Sigmoid colon (tissue), 7 donors: ENCODE measurements at places on chromosomes 13 and 19. TPM values are rescaled to one million over a fixed set of nuclear protein-coding genes. Genes with fewer than 3 reads are reported as not detected.

GPR12 gene
- 0.16 TPM for total RNA-seq

- DNase-seq: peak; percentile 51
These were observed 18.7 kb downstream of the STK24 start for GRCh38 chr13:98557937-98558792.

DNA sequence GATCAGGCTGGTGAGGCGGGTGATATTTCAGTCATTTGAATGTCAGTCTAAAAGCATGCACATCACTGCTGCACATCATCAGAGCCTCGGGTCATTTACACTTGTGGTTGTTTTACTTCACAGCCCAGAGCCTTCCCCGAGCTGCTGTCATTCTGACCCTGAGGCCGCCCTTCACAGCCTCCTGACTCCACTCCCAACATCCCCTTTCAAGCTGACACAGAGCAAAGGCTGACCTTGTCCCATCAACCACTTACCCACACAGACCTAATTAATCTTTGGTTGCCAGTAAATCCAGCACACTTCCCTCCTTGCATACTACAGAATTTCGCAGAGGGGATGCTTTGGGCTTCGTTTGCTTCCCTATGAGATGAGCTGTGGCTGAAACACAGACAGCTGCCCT is 528.1 kb downstream of the DIAPH3 start:
- no peak for DNase-seq

- no peak for DNase-seq
These were observed 576.8 kb downstream of the UQCRFS1 start for GRCh38 chr19:28636016-28636629.

DNA sequence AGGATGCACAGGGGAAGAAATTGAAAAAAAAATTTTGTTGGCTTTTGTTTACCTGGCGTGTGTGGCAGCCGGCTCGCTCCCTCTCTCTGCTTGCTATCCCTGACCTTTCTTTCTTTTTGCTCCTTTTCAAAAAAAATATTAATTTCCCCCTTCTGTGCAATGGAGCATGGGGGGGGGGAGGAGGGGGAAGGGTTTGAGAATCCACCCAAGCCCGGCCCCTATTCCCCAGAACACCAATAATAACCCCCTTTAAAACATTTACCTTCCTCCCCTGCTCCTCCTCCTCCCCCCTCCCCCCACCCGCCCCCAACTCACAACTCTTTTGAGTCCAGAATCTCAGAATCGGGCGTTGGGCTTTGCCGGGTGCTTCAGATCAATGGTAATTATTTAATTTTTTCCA is 28.4 kb downstream of the NFIX start:
- DNase-seq: no peak

- DNase-seq: no peak
These were observed 13.2 kb upstream of the ZNF724 start for GRCh38 chr19:23263396-23263795.

DNA sequence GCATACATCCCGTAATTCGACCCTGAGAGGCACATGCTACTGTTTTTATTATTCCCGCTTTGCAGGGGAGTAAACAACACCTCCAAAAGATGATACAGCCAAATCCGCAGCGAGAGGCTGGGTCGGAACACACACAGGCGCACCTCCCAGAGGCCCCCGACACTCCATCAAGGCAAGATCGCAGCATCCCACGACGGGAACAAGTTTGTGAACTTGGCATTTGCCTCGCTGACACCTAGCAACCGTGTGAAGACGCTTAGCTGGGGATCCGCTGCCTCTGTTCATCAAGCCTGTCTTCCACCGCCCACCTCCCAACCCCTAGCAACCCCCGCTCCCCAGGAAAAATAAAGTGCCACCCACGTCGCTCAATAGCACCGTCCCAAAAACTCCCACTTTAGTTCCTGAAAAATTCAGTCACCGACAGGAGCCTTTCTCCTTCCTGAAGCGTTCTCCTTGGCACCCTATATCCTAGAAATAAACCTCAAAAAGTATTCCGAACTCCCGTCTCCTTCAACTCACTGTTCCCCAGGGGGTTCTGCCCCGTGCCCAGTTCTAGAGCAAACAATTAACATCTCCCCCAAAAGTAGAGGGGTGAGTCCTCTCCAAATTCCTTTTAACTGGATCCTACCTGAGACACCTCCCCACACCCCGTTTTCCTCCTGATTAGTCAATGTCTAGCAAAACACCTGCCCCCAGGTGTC is 1.7 kb downstream of the GNG7 start:
- no peak for DNase-seq

DNA sequence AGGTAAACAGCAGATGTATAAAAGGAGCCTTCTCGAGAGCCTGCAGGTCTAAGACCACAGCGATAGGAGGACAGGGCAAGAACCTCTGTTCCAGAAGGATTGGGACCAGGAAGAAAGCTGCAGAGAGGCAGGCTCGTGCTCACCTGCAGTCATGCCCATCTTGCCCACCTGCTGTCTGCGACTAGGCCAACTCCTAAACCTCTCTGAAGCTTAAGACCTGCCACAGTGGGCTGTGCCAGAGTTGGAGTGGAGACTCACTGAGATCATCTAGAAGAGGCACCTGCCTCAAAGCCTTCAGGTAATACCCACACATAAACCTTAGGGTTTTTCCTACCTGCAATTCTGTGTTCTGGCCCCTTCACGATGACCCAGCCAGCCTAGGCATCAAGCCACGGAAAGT is 68.7 kb downstream of the IRS2 start:
- DNase-seq: no peak

- DNase-seq: no peak
These were observed 14.9 kb downstream of the MAP2K2 start for GRCh38 chr19:4108767-4109625.

- DNase-seq: no peak
These were observed 8.5 kb upstream of the TPT1 start for GRCh38 chr13:45349438-45349837.

- DNase-seq: no peak
These were observed 19.9 kb upstream of the ZNF561 start for GRCh38 chr19:9640956-9641355.

- no peak for DNase-seq
These were observed 44.4 kb downstream of the C1QTNF9 start for GRCh38 chr13:24353736-24354135.

GRCh38 chr19:46704379-46705076 is 12.4 kb downstream of the PRKD2 start:
- peak; percentile 85 for DNase-seq

DNA sequence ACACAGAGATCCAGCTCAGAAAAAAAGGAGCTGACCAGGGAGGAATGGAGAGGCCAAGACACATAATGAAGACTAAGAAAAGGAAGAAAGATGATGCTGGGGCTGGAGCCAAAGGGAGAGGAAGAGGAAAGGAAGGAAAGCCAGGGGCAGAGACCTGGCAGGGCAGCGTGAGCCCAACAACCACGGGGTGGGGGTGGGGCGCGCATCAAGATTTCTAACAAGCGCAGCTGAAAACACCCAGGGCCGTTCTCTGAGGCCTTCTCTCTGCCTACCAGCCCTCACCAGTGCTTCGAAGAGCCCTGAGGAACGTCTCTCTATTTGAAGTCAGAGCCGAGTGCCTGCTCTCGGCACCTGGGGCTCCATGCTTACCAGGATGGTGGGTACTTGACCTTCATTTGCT is 23.6 kb upstream of the POU2F2 start:
- DNase-seq: no peak

GRCh38 chr13:51246025-51246417 is 23.8 kb downstream of the FAM124A start:
- no peak for DNase-seq

- no peak for DNase-seq
These were observed 1674.5 kb upstream of the SLC10A2 start for GRCh38 chr13:104740641-104741222.

DNA sequence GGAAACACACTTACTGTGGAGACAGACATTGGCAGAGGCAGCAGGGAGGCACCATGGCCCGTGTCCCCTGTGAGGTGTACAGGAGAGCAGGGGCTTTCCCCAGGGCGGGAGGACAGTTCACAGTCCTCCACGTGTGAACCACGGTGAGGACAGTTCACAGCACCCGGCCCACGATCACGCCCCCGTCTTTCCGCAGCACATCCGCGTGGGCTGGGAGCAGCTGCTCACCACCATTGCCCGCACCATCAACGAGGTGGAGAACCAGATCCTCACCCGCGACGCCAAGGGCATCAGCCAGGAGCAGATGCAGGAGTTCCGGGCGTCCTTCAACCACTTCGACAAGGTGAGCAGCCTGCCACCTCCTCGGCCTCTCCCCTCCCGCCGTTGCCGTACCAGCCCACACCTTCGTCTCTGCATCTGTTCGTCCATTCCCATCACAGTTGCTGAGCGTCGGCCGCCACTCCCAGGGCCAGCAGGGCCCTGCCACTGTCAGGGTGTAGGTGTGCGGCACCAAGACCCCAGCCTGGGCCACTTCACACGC is 17.4 kb downstream of the CAPN12 start:
- no peak for DNase-seq

GRCh38 chr13:111156421-111156820 is 41.3 kb downstream of the ARHGEF7 start:
- no peak for DNase-seq
